ENCODE measurements at places on chromosomes 11 and 22. TPM values are rescaled to one million over a fixed set of nuclear protein-coding genes. Genes with fewer than 3 reads are reported as not detected.

GGT5 gene
- total RNA-seq, result 12.4 TPM

PLEKHB1 gene
- total RNA-seq, result 18.9 TPM

FUT4 gene
- 4.5 TPM for total RNA-seq

CCDC134 gene
- total RNA-seq, result 12.3 TPM

TSPAN18 gene
- total RNA-seq, result 0.97 TPM

OPCML gene
- total RNA-seq, result not detected

HBD gene
- not detected for total RNA-seq

PGA3 gene
- not detected for total RNA-seq

PATE2 gene
- not detected for total RNA-seq

OR6T1 gene
- not detected for total RNA-seq

TYMP gene
- total RNA-seq, result 37.5 TPM

MRPL49 gene
- 61.0 TPM for total RNA-seq

MS4A8 gene
- total RNA-seq, result not detected
